Esophagus mucosa (tissue), 1 donor: ENCODE measurements at places on chromosomes 16 and 17.

- ATAC-seq, result no peak
Observed at GRCh38 chr17:4152471-4152870, 9.5 kb downstream of the CYB5D2 start.

- ATAC-seq, result peak; percentile 39
Observed at GRCh38 chr17:81097134-81097942, 62.4 kb downstream of the BAIAP2 start.

- ATAC-seq, result no peak
Observed at GRCh38 chr17:50531428-50532025, 1.0 kb upstream of the EPN3 start.

GRCh38 chr16:68179855-68180254 is 56.1 kb downstream of the ESRP2 start:
- no peak for ATAC-seq

DNA sequence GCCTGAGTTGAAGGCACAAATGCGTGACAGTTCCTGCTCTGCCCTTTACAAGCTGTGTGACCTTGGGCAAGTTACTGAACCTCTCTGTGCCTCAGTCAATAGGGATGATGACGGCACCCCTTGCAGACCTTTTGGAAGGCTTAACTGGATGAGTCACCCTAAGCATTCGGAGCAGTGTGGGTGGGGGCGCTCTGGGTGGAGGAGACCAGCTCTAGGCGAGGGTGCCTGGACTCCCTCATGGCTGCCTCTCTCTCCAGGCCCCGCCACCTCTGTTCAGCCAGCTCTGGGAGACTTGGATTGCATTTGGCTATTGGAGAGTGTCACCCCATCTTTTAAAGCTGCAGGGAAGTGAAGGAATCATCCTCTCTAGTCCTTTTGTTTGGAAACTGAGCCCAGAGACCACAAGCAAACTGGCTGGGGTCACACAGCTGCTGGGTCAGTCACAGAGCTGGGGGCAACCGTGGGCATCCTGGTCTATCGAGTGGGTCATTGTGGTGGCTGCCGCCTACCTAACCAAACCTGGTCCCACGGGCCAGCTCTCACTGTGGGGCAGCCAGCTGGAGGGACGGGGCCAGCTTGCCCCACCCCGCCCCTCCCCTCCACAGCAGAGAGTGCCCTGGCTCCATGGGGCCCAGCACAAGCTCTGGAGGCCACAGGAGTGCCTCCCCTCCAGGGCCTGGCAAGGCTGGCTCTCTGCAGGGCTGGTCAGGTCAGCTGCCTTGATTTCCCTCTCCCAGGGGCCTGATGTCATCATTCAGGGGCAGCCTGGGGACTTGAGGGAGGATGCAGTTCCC is 20.2 kb upstream of the GSE1 start:
- ATAC-seq, result no peak

DNA sequence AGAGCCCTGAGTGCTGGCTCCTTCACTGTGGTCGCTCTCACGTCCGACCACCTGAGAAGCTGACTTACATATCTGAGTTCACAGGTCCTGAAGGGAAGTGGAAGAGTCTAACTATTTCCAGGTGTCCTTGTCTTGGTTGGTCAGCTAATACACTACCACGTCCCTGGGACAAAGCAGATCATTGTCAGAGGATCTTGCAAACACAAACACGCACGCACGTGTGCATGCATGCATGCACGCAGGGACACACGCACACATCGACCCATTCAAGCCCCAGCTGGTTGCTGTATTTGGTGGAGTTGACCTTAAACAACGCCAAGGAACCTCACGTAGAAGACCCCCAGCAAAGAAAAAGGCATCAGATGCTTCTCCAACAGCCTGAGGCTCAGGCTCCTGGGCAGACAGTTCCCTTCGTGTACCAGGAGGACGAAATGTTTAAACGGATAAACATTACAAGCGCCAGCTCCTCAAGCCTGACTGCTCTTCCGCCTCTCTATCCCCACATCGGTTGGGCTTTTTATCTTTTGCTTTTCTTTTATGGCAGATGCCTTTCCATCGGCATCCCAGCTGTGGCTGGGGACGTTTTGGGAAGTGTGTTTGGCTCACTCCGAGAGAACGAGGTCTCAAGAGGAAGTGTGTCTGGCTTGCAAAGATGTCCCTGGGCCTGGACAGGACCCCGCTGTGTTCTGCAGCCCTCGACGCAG is 95.8 kb downstream of the TBC1D16 start:
- ATAC-seq, result no peak

DNA sequence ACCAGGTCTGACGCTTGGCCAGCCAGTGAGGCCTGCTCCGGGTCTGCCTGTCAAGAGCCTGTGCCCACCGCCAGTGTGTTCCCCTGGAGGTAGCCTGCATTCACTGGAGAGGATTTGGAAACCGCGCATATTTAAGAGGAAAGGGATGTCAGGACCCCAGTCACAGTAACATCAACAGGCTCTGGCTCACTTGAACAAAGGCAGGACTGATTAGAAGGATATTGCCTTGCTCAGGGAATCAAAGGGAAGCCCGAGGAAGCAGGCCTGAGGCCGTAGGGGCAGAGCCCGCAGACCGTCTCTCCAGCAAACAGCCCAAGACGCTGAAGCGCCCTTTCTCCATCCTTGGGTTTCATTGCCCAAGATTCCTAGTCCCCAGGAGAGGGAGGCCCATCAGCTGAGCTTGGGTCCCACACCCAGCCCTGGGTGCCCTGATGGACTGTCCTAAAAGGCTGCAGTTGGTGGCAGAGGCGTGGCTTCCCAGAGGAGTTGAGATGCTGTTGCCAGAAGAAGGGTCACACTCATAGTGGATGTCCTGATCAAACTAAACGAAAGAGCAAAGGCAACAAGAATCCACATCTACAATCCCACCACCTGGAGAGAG is 23.2 kb downstream of the NT5M start:
- ATAC-seq, result peak; percentile 17

GRCh38 chr17:7577327-7578199 is 1.9 kb upstream of the CD68 start:
- ATAC-seq, result no peak

DNA sequence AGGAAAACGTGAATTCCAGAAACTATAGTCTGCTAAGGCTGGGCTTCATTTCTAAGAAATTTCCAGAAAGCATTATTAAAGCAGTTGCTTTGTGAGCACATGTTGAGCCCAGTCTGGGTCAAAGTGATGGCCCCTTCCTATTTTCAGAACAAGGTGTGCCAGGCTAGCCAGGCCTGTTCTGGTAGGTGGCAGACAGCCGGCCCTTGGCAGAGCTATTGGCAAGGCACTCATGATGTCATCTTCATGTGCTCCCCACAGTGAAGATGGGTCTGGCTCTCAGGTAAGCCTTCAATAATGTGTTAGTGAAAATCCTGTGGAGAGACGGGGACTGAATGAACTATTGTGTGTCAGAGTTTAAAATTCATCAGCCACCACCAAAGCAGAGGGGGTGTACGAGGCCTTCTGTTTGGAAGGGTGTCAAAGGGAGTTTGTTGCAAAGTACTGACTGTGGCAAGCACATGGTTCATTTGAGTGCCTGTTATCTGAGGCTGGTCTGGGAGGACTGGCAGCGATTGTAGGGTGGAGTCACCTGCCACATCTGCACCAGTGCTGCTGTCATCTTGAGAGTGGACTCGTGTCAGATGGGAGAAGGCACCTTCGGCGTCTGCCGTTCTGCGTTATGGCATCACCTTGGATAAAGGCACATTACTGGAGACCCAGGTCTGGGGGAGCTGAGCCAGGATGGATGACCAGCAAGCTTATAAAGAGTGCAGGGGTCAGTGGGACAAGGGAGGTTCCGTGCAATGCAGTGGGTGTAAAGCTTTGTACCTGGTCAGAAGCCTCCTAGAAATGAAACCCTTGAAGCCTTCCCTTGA is 43.4 kb downstream of the KSR1 start:
- no peak for ATAC-seq

DNA sequence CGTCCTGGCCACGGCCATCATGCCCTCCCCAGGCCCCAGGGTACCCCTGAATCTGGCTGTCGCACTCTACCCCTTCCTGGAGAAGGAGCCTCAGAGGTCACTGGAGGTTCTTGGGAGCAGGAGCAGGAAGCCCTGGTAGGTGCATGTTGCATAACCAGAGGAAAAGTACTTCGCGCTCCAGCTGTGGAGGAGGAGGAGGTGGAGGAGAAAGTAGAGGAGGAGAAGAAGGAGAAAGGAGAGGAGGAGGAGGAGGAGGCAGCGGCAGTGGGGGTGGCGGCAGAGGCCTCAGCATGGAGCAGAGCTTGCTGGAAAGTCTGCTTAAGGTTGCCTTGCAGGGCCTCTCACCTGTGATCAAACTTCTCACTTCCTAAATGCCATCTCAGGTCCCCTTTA is 61.8 kb downstream of the BAIAP2 start:
- no peak for ATAC-seq

DNA sequence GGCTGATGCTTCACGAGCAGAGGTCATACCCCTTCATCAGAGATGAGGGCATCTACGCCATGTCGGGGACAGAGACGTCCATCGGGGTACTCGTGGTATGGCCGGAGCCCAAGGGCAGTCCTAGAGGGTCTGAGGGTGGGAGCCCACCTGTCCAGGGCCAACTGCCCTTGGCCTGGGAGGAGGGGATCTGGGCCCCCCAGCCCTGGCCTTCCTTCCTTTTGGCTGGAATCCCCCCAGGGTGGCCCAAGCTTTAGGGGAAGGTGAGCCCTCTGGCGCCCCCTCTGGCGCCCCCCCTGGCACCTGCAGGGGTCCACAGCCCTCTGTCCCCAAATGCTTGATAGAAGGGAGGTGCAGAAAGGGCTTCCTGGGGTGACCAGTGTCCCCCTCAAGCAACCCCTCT is 69.3 kb downstream of the SCNN1B start:
- ATAC-seq, result no peak

GRCh38 chr17:34153991-34154390 is 101.1 kb upstream of the CCL2 start:
- no peak for ATAC-seq

GRCh38 chr17:47844814-47845715 is 4.0 kb upstream of the SCRN2 start:
- no peak for ATAC-seq

GRCh38 chr16:88994695-88995094 is 17.7 kb upstream of the CBFA2T3 start:
- no peak for ATAC-seq

- ATAC-seq, result no peak
Observed at GRCh38 chr17:61221181-61221580, 178.5 kb upstream of the TBX2 start.

DNA sequence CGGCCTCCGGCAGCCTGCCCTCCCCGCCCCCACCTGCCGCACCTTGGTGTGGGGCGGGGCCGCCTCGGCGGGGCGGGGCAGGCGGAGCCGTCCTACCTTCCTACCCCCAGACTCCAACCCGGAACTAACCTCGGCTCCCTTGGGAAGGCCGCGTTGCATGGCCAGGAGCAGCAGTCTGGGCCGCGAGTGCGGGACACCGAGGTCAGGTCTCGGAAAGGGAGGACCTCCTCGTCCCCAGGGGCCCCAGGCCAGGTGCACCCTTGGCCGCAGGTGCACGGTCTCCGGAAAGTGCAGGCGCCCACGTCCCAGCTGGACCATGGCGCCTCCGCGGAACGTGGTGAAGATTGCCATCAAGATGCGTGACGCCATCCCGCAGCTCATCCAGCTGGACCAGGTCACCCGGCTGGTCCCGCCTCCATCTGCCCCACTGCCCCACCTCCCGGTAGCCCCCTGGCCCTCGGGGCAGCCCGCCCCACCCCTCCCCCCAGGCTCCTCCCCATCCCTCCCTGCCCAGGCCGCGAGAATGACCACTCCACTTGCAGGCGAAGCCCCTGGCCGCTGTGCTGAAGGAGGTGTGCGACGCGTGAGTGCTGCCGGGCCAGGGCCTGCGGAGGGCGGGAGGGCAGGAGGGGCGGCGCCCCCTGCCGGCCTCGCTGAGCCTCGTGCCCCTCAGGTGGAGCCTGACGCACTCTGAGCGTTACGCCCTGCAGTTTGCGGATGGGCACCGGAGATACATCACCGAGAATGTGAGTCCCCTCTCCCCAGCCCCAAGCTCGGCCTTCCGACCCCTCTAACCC is at the start of gene ELMO3:
ELMO3 (plus strand) TSS at position 121 of the 797 bp plus-strand sequence; CDS start at position 317, 196 bp downstream.
- ATAC-seq, result peak; percentile 85

DNA sequence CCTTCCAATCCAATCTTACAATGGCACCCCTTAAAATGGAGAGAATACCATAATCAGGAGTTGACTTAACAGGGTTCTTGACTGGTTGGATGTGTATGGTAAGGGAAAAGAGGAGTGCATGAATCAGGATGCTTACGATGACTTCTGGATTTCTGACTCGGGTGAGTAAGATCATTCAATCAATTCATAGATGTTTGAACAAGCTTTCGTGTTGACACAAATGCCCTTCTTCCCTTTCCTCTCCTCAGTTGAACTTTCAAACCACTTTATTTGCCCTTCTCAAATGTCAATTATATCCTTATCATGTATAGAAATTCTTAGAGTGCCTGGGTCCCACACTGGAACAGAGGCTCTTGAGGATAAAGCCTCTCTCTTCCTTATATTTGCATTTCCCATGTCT is 25.9 kb downstream of the ABCC12 start:
- ATAC-seq, result no peak

DNA sequence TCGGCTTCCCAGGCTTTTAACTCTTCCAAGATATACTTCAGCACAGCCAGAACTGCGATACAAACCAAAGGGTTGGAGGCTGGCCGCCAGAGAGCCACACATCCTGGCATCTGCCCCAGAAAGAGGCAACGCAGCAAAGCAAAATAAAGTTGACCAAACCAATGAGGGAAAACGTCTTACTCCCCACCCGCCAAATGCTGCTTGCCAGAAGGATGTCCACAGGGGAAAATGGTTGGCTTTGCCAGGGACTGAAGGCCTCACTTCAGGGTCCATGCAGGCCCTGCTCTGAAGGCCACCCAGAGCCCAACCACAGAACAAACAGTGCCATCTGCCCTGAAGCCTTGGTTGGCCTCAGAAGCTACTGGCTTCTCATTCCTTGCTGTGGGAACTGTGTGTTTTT is 15.0 kb downstream of the CACNG1 start:
- ATAC-seq, result no peak

GRCh38 chr17:43832976-43833829 is at the start of gene MPP3:
TSS of gene MPP3 (minus strand) at chr17:43833146. CDS start at chr17:43831906, 1,240 bp downstream.
- ATAC-seq, result peak; percentile 94

- ATAC-seq, result no peak
Observed at GRCh38 chr16:87780385-87780989, 14.7 kb upstream of the KLHDC4 start.

DNA sequence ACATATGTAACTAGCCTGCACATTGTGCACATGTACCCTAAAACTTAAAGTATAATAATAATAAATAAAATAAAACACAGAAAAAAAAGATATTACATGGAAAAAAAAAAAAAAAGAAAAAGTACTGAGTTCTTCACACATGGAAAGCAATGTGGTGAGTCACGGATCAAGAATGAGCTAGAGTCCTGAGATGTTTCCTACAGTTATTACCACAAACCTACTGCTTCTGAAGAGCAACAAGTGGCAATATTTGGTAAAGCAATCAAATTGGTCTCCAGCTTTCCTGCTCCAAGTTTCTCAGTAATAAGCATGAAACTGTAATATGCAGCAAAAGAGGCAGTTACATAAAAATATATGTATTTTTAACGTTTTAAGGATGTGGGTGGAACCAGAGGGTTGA is 223.3 kb upstream of the SALL1 start:
- no peak for ATAC-seq

DNA sequence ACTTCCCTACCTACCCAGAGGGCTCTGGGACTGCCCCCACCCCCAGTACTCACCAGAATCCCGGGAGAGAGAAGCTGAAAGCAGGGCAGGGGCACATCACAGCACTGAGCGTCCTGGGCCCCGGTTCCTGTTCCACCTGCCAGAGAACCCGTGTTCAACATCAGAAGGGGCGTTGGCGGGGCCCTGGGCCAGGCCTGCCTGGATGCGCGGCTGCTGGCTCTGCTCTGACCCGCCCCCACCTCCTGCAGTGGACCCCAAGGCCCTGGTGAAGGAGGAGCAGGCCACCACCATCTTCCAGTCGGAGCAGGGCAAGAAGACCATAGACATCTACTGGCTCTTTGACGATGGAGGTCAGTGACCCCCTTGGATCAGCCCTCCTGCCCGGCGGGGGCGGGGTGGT is 27.7 kb downstream of the SLC12A3 start:
- ATAC-seq, result no peak
